Non-pigmented ciliary epithelial cell (primary cell): ENCODE measurements at places on chromosomes 6 and 20.

- no peak for DNase-seq
Observed at GRCh38 chr6:37321516-37322415, 32.0 kb upstream of the RNF8 start.

GRCh38 chr6:163352011-163352685, 62.4 kb upstream of the QKI start:
- DNase-seq = no peak

DNA sequence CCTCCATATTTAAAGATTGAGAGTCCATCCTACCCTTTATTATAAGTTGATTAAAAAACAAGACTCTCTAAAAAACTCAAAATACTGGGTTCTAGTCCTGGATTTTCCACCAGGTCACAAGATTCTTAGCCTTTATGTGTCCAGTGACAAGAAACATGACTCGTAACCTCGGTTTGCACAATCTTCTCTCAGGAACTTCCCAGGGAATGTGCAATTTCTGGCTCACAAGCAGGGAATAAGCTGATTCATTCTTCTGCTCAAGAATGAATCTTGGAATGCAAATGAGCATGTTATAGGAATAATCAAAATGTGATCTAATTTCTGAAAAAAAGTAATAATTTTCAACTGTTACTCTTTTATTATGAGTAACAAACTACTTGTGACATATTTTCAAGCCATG, 45.1 kb downstream of the OGFRL1 start:
- peak; percentile 67 for DNase-seq

DNA sequence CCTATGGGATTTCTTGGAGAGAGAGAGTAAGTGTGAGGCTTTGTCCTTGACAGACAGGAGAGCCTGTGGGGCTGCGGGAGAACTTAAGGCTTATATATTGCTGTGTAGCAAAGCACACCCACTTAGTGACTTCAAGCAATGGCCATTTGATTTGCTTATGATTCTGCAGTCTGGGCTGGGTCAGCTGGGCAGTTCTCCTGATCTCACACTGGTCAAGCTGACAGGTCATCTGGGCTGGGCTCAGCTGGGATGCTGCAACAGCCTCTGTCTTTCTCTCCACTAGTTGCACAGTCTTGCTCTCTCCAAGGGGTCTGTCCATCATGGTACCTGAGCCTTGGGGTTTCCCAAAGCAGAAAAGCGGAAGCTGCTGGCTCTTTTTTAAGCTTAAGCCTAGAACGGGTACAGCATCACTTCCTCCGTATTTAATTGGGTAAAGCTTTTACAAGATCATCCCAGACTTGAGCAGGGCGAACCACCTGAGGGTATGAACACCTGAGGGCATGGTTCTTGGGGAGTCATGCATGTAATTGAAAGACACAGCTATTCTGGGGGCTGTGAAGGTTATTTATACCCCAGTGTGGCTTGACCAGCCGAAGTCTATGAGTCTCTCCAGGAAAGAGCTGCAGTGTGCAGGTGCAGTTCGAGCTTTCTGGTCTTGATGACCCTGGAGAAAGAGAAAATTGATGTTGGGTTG, 13.3 kb upstream of the GGTLC1 start:
- no peak for DNase-seq

DNA sequence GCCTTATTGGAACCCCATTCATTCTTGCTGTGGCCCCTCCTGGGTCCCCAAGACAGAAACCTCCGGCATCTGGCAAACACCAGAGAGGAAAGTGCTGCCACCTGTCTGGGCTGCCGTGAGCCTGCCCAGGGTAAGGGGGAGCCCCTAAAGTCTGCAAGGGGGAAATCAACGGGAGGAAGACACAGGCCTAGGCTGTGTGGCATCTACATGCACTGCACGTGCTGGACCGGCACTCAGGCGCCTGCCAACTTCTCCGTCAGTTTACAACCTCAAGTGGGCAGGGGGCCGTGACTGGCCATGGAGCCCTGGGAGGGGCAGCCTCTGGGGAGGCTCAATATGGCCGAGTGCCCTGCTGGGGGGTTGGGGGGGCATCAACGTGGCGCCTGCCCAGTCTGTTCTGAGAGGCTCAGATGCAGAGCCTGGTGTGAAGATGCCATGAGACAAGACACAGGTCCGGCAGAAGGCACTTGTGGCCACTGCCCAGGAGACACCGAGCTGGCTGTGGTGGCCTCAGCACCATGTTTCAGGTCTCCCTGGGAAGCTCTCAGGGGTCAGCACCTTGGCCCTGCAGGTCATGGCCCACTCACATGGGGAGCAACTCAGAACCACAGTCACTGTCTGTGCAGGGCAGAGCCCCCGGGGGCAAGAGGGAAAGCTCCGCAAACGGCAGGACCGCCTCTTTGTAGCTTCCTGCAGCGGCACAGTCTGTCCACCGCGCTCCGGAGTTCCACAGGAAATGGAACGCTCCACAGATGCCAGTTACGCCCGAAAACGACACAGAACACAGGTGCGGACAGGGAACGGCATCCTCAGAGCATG, 8.4 kb downstream of the UCKL1 start:
- DNase-seq = no peak

DNA sequence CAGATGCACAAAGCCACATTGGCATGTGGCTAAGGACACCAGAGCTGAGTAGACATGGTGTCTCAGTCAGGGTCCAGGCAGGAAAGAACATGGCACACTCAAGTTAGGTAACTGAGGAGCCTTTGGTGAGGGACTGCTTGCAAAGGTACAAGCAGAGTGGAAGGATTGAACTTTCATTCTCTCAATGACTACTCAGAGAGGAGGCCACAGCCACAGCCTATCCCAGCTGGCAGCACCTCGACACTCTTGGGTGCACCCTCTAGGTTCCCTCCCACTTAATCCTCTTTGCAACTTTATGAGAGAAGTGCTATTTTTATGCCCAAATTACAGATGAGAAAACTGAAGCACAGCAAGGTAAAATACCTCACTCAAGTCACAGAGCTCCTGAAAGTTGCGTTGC, 73.4 kb downstream of the ISM1 start:
- no peak for DNase-seq

GRCh38 chr20:18543932-18544331, 23.3 kb upstream of the SMIM26 start:
- DNase-seq = no peak

DNA sequence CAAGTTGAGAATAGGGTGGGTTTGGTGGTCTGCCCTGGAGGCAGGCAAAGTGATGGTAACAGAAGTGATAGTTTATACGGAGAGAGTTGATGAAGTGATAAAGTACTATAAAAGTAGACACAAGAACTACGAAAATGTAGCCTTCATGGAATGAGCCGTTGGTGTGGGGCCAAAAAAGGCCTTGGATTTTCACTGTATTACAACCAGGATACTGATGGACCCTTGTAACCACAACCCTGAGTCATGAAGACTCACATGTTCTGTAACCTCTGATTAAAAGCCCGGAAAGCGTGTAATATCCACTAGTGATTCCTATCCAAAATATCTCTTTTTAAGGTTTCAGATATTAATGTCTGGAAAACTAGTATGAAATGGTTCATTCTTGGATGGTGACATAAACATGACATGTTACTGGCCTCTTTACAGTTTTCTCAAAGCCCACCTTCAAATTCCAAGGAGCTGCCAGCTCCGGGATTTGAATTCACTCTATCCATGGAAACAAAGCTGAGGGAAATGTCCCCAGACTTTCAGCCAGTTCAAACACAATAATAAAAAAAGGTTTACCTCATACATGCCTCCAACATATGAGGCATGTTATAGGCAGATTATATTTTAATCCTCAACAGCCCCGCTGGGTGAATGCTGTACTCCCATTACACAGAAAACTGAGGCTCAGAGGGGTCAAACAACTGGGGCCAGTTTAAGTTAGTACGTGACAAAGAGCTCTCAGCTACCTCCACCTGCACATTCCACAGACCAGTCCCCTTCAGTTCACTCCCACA, 55.4 kb downstream of the MRPL14 start:
- DNase-seq = peak; percentile 94

DNA sequence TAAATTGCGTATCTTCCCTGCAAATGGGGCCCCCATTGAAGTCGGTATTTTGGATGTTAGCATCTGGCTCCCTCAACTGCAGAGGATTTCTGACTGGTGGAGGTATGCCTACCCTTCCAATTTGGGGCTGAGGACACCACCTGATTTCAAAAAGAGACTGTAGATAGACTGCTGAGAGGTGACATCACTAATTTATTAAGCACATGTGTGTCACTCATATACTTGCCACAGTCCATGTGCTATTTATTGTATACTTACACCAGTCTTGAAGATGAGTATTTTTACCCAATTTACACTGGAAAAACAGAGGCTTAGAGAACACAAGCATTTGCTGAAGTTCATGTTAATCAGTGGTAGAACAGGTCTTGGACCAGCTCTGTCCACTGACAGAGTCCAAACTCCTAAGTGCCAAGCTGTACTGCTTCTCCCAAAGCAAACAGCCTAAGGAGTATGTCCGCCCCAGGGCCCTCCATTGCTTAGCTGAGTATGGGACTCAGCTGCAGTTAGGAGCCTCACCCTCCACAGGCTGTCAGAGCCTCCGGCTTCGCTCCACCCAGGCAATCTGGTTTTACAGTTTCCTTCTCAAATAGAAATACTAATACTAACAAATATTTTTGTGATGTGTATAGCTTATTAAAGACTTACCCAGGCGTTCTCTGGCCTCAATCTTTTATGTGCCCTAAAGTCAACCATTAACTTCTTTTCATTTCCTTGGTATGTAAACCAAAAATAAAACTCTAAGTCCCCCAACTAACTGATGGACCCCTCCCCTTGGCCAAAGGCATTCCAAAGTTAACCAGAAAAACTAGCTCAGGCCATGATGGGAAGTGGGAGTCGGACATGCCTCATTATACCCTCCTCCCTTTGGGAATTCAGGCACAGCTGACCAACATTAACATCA, 17.5 kb downstream of the RIN2 start:
- DNase-seq = no peak

DNA sequence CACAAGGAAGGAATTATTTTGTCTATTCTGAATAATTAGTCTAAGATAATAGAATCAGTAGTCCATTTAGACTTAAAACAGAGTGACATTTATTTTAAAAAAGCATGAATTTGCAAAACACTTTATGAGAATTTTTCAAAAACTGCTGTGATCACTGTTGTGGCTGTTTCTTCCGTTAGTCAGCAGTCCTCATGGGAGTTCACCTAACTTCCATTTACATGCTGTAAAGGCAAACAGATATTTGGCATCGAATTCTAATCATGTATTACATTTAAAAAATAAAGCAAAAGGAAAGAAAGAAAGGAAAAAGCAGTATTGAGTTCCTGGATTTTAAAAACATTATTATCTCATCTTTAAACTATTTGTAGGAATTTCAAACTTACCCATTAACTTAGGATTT, 111.8 kb downstream of the MTHFD1L start:
- DNase-seq = no peak

GRCh38 chr20:60935971-60936370, 316.1 kb upstream of the CDH4 start:
- DNase-seq = no peak
